Stimulated activated CD8-positive, alpha-beta memory T cell treated with anti-CD3 and anti-CD28 coated beads, Interleukin-2, amount 100 ng/mL, for 48 hours (primary cell): ENCODE measurements at places on chromosomes 1 and 21.
A peak's percentile ranks its signal among the peaks of the same experiment; 100 is the strongest.

DNA sequence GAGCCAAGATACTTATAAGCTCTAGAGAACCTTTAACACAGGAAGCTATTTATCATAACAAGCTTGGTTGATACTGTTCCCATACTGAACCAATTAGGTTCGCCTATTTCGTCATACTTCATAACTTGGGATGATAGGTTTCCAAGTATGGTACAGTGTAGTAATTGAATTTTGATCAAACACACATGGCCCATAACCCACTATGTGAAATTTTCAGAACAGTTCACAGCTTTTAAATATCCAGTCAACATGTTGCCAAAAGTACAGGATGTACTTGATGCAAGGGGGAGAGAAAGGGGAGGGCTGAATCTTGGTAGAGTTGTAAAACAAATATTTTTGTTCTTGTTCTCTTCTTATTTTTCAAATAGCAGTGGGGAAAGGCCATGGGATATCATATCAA, 86.6 kb downstream of the TM2D1 start:
- no peak for DNase-seq

- DNase-seq, result peak; percentile 9
Measured at GRCh38 chr1:108533351-108534083, 26.4 kb upstream of the EEIG2 start.

DNA sequence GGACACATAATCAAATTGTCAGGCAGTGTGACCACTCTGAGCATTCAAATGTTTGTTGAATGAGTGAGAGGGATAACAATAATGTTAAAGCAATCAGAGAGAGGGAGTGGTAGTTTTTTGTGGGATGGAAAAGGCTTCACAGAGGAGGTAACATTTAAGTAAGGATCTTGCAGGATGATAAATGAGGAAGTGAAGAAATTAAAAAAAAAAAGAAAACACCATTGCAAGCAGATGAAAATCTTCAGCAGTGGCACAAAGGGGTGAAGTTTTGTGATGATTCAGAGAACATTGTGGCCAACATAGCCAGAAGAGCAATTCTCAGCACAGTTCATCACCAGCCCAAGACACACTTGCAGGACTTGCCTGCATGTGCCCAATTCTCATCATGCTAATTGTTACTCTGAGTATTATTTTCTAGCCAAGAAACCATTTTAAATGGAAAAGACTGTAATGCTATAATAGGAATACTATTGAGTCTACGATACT, 35.0 kb downstream of the OVGP1 start:
- DNase-seq, result no peak

GRCh38 chr1:215986401-215986800, 419.3 kb downstream of the KCTD3 start:
- no peak for DNase-seq

GRCh38 chr21:41847066-41847804, 31.9 kb downstream of the PRDM15 start:
- DNase-seq, result no peak
